Smooth muscle cell of bladder (primary cell): ENCODE measurements at places on chromosomes 3 and 15. TPM values are rescaled to one million over a fixed set of nuclear protein-coding genes. Genes with fewer than 3 reads are reported as not detected.

Gene USP50
- 0.28 and 0.43 TPM in 2 replicates for total RNA-seq

Gene SPATA12
- not detected in 2 replicates for total RNA-seq

Gene ALG1L2
- 0.43 TPM in 1 of 2 replicates, not detected in the other for total RNA-seq

Gene ZNF717
- 18.8 and 19.5 TPM in 2 replicates for total RNA-seq

Gene MEIS2
- 53.5 and 102 TPM in 2 replicates for total RNA-seq

Gene ADAMTS9
- 5.2 and 47.5 TPM in 2 replicates for total RNA-seq

Gene EPM2AIP1
- total RNA-seq, result 12.9 and 14.7 TPM in 2 replicates

Gene EIF5A2
- total RNA-seq, result 13.4 and 15.7 TPM in 2 replicates

Gene SAMMSON
- not detected in 2 replicates for total RNA-seq

Gene STRC
- total RNA-seq, result not detected in 2 replicates

Gene SMAD6
- total RNA-seq, result 15.5 and 31.3 TPM in 2 replicates

Gene SI
- not detected in 2 replicates for total RNA-seq
